NCI-H1930 (cell line): ENCODE measurements at places on chromosomes 13 and 19.

GRCh38 chr19:47330466-47330869, 1.5 kb upstream of the C5AR2 start:
- DNase-seq, result no peak

DNA sequence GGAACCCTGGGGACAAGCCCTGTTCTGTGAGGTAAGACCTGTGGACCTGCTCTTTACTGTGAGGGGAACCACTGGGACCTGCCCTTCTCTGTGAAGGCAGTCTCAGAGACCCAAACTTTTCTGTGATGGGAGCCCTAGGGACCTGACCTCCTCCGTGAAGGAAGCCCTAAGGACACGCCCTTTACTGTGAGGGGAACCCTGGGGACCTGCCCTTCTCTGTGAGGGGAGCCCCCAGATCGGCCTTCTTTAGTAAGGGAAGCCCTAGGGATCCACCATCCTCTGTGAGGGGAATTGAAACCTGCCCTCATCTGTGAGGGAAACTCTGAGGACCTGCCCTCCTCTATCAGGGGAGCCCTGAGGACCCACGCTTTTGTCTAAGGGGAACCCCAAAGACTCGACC, 343.5 kb downstream of the UQCRFS1 start:
- DNase-seq, result no peak

GRCh38 chr13:97387485-97387839, 46.5 kb upstream of the RAP2A start:
- no peak for DNase-seq

- no peak for DNase-seq
Measured at GRCh38 chr13:79727086-79727485, 246.1 kb downstream of the NDFIP2 start.

DNA sequence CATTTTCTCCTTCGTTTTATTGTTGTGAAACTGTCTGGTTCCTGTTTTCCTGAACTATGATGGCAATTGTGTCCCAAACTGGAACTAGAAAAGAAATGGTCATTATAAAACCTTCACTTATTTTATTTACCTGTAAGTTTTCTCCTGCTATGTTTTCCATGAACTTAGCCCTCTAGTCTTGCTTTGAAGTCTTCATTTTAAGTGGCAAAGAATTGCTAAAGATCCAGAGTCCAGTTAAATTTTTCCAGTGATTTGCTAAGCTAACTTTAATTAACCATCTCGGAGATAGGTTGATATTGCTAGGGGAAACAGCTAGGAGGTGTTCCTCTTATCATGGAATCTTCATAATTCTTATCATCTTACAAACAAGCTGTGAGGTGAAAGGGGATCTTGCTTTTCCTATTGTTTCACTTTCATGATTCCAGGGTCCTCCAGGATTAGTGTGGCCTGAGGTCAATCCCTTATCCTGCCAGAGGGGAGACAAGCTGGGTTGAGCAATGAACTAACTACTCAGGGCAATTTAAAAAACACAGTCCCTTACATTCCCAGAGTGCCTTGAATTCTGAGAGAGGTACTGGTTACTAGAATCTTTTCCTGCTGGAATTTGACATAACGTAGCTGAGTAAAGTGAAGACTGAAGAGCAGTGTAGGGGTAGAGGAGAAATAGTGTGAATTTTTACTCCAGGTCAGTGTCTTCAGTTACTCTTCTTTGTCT, 112.5 kb downstream of the ESD start:
- DNase-seq, result no peak

- DNase-seq, result no peak
Measured at GRCh38 chr13:112767506-112768471, 78.0 kb downstream of the ATP11A start.

DNA sequence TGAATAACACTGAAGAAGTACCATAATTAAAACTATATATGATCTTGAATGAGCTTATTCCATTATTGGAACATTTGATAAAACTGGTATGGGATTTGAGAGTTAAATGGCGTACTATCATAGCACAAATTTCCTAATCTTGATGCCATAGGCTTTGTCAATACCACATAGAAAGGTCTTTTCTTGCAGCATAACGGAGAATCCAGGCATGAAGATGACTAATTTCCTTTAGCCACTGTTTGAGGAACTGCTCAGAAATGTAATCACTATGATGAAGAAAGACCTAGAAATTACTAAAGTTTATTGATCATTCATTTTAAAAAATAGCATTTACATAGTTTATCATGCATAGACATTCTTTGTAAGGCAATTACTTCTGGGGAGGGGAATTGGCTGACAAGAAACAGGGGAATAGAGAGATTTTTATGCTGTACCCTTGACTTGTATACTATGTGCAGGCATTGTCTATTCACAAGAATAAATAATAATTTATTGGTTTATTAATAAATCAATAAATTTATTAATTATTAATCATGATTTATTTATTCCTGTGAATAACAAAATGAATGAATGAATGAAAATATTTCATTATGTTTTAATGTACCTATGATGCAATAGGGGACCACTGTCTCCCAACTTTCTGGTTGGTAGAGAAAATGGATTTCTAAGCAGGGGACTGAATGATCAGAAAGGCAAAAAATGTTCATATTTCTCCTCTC, 2676.6 kb downstream of the PCDH9 start:
- no peak for DNase-seq

DNA sequence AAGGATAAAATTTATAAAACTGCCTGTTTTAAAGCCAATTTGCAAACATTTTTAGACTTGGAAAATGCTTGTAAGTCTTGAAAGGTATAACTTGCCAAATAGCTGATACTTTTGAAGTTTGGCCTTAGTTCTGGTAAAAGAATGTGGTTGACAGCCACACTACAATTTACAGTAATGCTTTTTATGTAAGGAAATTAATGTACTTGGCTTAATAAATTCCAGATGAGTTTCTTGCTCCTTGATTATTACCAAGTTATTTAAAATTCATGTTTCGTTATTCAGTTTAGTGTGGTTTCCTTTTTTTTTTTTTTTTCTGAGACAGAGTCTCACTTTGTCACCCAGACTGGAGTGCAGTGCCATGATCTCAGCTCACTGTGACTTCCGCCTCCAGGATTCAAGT, 14.9 kb downstream of the LMO7 start:
- DNase-seq, result no peak

GRCh38 chr13:109756778-109757177, 29.6 kb downstream of the IRS2 start:
- DNase-seq, result no peak

- no peak for DNase-seq
Measured at GRCh38 chr19:49065905-49066512, 1.4 kb upstream of the NTF4 start.

DNA sequence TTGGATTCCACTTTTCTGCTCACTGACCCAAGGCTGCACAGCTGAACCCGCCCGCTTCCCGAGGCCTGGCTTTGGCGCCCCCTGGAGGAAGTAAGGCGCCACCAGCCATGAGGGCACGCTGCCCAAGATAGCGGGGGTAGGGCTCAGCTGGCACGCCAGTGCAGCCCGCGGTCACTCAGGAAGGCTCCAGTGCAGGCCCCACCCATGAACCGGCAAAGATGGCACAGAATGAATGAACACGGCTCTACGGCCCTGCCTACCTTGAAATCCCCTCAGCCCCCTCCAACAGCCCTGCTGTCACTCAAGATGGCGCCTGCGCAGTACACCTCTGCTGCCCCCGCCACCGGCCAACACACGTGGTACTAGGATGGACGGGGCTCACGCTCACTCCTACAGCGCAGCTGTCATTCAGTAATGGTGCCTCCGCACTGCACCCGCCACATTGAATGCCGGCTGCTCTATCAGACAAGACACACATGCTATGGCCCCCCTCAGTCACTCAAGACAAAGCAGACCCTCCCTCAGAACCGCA, 3.0 kb downstream of the PEG3 start:
- peak; percentile 95 for DNase-seq

DNA sequence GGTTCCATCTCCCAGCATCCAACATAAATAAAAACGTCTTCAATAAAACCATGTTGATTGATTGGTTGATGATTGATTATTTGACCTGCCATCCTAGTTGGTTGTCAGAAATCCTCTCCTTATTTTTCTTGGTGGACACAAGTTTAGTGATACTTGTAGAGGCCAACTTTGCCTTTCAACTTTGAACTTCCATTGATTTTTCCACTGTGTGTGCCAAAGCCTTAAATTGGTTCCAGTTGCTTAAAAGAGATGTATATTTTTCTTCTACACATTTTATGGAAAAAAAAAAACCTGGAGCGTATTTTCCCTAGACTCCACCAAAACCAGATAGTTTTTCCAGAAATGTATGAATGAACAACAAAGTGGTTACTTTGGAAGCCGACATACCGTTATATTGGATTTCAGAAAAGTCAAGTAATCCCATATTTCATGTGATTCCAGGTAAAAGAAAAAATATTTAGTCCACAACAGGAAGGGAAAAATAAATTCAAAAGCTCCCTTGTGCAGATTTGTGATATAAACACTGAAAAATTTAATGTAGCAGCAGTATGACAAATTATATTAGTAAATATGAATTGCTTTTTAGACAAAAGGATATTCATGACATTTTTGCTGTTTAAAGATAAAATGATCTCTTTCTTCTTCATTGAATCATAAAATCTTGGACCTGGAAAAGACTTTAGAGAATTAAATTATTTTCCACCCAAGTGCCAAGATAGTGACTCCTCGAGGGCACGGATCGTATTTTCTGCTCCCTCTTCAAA, 85.2 kb downstream of the MBNL2 start:
- no peak for DNase-seq

- no peak for DNase-seq
Measured at GRCh38 chr13:114161644-114162532, 17.2 kb upstream of the CFAP97D2 start.

- DNase-seq, result no peak
Measured at GRCh38 chr13:66933994-66934393, 296.1 kb downstream of the PCDH9 start.

GRCh38 chr19:19160461-19161035, 9.5 kb downstream of the MEF2B start:
- DNase-seq, result no peak

DNA sequence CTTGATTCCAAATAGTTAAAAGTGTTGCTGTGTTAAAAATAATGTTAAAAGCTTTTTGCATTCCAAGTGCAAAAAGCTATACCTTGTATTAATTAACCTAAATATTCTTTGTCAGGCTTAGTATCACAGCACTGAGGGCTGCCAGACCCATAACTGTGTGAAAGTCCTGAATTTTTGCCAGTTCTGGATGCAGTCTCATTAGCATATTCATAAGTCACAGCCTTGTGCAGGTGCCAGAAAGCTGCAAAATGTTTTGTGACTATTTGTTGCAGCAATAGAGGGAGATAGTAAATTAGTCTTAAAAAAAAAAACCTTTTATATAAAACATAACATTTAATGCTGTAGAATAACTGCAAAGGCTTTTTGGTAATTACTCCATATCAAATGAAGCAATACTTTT, 56.6 kb downstream of the SLITRK1 start:
- no peak for DNase-seq

DNA sequence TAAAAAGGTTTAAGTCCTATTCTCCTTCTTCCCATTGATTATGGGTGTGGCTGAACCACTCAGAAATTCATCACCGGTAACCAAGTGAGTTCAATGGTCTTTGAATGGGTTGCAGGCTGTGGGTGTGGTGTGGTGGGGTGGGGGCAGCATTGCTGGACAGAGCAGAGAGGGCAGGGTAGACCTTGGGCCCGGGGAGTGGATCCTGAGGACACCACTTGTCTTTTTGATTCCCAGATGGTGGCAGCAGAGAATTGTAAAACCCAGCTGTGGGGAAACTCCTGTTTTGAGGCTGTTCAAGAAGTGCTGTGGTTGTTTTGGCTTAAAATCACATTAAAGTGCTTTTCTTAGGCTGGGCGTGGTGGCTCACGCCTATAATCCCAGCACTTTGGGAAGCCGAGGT, 45.8 kb upstream of the RGCC start:
- DNase-seq, result no peak

DNA sequence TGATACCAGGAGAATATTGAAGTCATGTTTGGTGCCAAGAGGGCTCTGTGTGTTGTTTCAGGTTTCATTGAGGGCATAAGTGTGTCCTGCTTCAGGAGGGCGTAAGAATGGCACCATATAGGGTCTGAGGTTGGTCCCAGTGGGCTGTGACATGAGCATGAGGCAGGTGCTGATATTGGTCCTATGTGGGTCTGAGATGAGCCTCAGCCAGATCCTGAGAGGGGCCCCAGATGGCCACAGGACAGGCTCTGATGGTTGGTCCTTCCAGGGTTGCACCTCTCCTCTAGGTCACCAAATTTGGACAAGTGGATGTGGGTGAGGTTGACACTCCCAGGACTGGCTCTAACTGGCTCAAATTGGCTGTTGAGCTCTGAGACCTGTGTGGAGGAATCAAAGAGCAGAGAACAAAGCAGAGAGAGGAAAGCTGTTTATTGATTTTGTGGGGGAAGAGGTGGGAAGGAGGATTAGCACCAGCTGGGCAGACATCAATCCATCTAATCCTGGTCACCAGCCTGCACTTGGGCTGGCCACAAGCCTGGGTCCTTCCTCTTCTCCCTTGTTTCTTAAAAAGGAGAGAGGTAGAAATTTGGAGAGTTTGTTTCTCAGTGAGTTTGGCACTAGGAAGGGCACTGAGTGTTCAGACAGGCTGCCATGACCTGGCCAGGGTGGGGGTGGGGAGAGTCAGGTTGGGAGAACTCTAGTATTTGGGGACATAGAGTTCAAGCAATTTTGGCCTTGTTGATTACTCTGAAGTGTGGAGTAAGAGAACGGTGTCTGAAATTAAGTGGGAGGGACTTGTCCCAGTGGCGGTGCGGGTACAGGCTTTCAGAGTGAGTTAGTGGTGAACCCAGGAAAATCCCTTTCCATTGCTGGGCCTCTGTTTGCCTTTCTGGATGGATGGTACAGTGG, 38.7 kb downstream of the CYP2B6 start:
- DNase-seq, result no peak

- no peak for DNase-seq
Measured at GRCh38 chr13:114099191-114099590, 33.2 kb downstream of the RASA3 start.

DNA sequence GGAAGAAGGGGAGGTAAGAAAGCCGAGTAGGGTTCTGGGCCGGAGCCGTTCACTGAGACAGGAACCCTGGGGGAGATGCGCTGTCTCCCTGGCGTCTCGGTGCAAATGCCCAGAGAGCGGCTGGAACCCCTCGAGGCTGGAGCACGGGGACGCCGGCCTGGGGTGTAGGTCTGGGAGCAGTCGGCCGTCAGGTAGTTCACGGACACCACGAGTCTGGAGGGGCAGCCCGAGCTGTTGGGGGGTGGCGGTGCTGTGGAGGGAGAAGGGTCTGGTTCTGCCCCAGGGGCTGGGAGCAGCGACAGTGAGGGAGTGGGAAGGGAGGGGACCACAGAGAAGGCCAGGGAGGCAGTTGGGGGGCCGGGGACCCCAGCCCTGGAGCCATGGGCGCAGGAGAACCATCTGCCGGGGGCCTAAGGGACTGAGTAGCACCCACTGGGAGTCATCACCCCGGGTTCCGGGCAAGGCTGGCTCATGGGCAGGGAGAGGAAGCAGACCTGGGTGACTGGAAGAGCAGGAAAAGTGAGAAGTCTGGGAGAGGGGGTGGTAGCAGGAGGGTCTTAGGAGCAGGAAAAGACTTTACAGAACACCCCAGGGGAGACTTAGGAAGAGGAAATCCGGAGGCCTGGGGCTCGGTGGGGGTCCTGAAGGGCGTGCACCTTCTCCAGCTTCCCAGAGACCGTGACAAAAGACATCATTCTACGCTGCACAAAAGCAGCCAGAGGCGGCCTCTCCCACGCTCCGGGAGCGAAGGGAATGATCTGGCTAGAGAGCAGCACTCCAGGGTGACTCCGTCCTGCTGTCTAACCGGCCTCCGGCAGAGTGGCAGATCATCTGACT, 173.1 kb upstream of the SOX1 start:
- DNase-seq, result no peak
